ENCODE measurements at places on chromosomes 7 and 10.

GRCh38 chr10:15360566-15360965 lies 10.5 kb downstream of the FAM171A1 start:
- DNase-seq: no peak

- no peak for DNase-seq
Measured at GRCh38 chr10:43825421-43825820, 176.7 kb upstream of the ZNF32 start.

DNA sequence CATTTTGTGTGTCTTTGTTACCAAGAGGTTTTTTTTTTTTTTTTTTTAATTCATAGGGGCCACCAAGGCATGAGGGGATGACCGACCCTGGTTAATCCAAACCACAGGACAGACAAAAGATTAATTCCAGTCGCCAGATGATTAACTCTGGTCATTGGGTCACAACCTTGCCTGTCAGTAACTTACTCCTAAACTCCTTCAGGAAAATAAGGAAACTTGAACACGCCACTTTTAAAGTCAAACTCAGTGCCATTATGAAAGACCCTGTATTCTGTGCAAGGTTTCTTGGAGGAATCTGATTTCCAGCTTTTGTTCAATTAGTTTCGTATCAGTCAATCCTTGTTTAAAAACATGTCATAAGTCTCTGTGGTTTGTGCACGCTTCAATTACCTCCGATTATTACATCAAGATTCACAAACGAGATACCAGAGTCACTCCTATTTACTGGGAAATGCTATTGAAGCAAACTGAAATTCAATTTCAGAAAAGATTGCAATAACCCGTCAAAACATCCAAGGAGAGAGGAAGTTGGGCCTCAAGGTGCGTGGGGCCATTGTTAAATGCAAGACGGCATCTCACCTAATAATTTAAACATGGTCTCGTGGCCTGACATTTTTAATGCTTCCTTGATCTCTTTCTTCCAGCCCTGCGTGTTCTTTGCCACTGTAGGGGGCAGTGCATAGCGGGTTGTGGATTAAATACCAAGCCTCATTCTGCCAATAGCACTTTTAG lies 44.0 kb downstream of the NRP1 start:
- DNase-seq: no peak

GRCh38 chr7:32670110-32671025 lies 175.1 kb downstream of the AVL9 start:
- DNase-seq: no peak

DNA sequence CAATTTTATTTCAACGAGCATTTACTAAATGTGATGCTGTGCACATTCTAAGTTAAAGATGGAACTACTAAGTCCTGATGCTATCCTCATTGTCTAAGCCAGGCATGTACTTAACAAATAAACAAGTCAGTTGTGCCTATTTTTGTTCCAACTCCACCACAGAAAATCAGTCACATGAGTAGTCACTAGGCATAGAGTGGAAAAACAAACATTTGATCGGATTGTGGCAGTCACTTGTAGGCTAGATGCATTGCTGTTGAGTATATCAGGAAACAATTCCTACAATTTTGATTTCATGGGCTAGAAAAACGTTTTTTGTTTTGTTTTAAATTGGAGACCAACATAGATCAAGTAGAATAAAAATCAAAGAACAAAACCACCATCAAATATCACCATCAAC lies 177.6 kb upstream of the SLC25A13 start:
- no peak for DNase-seq

GRCh38 chr10:125559210-125559609 lies 123.8 kb downstream of the TEX36 start:
- DNase-seq: no peak

DNA sequence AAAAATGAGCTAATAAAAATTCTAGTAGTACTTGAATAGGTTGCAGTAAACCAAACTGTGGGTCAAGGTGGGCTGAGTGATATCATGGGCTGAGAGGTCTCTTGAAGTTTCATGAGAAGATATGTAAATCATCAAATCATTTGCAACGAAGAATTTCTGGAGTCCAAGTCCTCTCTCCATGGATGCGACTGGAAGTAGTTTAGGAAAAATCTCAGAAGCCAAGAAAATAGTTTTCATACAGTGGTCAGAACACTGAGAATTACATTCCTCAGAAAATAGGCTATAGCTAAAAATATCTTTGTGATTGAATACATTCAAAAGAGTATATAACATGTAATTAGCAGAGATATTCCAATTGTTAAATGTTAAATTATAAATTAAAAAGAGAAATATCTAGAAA lies 3.6 kb upstream of the IFIT1 start:
- DNase-seq: no peak

DNA sequence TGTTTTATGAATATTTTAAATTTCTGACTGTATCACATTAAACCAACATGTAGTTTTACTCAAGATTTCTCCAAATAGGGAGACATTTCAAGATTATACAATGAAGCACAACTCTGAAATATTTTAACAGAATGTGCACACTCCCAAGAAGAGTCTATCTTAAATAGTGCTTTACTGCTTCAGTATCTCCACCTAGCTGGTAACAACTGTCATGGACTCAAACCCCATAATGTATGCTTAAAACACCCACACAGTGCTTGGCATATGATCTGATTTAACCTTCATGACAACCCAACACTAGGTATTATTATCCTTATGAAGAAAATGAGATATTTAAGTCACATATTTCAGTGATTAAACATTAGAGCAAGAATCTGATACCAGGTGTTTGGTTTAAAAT lies 45.9 kb downstream of the ASZ1 start:
- DNase-seq: no peak

DNA sequence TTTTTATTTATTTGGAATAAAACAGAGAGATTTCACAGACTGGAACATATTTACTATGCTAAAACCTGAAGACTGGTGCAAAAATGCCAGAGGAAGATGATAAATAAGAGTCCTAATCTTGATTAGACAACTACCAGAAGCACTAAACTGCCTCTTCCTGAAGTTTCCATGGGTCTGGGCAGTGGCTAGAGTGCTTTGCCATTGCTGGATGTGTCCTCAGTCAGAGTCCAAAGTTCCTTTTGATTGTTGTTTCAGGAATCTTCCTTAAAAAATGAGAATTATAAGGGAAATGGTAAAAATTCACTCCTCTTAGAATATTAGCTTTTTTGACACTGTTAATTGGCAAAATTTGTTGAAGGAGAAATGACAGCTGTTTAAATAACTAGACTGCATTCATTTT lies 86.3 kb upstream of the AHR start:
- DNase-seq: no peak

- no peak for DNase-seq
Measured at GRCh38 chr10:50604809-50605208, 18.9 kb downstream of the SGMS1 start.

- no peak for DNase-seq
Measured at GRCh38 chr7:90298145-90299038, 22.7 kb downstream of the FAM237B start.

DNA sequence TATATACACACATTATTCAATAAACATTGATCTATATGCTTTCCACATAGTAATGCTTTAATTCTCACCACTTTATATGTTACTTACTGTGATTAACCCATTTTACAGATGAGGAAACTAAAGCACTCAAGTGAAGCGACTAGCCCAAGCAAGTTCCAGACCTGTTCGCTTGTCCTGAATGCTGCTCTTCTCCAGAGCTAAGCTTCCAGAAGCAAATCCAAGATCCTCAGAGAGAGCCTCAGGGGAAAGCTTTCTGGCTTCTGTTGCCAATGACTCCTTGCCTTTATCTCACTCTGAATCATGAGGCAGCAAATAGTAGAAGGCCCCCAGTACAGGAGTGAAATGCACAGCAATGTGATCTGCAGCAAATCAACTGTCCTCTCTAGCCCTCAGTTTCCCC lies 32.2 kb downstream of the XPNPEP1 start:
- no peak for DNase-seq

Measured in GOT3 (cell line).